ENCODE measurements at places on chromosomes 5 and 9.

- no peak for DNase-seq
Observed at GRCh38 chr5:4097199-4097598, 501.6 kb downstream of the IRX1 start.

GRCh38 chr9:14136646-14137370 lies 177.1 kb downstream of the NFIB start:
- no peak for DNase-seq

DNA sequence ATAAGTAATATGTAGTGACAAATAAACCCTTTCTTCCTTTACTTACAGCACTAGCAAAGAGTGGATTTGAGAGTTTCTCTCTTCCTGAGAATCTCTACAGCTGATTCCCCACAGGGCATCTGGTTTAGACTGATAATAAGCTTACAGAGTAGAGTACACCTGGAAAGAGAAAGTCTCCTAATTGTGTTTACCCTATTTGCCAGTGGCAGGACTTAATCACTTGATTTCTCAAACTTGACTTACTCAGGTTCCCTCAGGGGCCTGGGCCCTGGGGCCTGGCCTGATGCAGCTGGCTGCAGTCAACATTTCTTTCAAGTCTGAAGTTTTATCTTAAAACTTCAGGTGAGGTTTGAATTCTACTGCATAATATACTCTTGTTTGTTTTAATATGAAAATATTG lies 38.0 kb upstream of the UBTD2 start:
- no peak for DNase-seq

DNA sequence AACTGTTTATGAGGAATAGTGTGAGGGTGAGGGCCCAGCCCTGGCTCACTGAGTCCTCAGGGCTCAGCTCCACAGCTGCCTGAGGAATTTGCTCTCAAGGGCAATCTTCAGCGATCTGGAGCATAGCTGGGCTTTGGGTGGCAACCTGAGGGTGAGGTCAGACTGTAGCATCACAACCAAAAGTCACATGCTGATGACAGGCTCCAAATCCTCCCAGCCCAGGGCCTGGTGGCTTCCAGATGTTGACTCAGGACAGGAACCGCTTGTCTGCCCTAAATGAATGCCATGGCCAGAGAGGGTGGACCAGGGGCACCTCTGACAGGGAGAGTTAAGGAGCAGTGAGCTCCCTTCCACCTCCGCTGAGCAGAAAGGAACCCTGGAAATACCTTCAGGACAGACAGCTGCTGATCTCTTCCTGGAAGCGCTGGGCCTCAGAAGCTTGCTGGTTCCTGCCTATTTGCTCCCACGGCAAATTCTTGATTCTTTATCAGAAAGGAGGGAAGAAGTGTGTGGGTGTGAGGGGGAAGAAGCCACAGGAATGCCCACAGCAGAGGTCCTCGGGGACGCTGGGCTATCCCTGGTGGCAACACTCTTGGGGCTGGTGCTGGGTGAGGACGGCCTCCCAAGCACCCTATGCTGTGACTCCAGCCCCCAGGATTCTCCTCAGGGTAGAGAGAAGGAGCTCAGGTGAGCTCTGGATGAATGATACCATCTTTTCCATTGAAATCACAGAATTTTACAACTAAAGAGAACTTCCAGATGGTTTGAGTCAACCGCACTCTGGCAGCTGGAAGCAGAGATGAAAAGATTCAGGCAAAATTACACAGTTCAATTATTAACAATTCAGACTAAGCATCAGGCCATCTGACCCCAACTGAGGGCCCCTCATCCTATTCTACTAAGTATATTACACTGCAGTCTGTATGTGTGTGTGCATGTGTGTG lies 13.8 kb upstream of the CTSL start:
- DNase-seq: no peak

DNA sequence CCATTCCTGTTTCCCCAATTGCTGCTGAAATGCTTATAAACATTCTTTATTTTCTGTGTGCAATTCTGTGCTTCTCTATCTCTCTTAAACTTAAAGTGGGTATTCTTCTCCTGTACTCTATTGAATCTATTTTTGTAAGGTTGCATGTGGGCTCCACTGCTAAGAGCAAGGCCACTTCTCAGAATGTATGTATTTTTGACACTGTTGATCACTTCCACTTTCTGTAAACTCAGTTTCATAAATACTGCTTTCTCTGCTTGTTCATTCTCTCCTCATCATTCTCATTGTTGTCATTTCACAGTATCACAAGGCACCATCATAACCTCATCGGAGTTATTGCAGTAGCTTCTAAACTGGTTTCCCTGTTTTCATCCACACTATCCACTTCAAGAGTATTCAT lies 483.0 kb upstream of the CDH18 start:
- DNase-seq: no peak

- DNase-seq: no peak
Observed at GRCh38 chr5:167945542-167946384, 345.7 kb upstream of the WWC1 start.

DNA sequence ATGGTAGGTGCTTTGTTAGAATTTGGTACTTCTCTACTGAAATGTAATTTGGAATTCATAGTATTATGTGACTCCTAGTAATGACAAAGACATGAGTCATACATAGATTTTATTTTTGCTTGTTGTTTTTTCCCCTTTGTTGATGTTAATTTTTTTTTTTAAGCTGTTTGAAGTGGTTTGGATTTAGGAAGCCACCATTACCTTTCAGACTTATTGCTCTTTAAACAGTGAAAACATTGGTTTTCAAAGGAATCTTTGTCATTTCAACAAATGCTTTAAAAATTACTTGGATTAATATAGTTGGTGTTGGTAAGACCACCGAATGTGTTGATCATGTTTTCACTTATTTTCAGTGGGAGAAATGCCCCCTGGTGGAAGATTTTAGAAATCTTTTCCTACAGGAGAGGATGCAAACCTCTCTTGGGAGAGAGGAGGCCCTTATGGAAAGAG lies 170.1 kb upstream of the PITX1 start:
- no peak for DNase-seq

GRCh38 chr9:71924576-71924975 lies 13.1 kb downstream of the C9orf85 start:
- no peak for DNase-seq

GRCh38 chr5:107104040-107104995 lies 566.4 kb downstream of the EFNA5 start:
- no peak for DNase-seq

- DNase-seq: no peak
Observed at GRCh38 chr9:78288214-78288892, 8.6 kb upstream of the PSAT1 start.

- DNase-seq: no peak
Observed at GRCh38 chr5:77972469-77973252, 196.5 kb upstream of the TBCA start.

DNA sequence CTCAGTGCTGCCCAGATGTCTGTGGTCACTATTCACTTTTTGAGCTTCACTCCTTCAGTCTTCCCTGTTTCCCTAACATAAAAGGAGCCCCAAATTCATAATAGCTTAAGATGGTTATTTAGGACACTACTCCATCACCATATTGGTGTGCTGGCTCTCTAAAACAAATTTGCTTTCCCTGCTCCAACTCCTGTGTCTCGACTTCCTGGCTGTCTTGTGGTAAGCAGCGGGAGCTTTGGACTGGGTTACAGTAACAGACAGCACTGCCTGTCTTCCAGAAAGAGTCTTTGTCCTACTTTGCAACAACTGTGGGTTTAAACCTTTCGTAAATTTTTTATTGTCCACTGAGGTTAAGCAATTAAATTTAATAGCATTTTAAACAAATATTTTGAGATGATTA lies 389.4 kb downstream of the CDH9 start:
- no peak for DNase-seq

- DNase-seq: no peak
Observed at GRCh38 chr5:81288021-81288433, 13.4 kb upstream of the ZCCHC9 start.

- peak; percentile 53 for DNase-seq
Observed at GRCh38 chr9:91193658-91194391, 167.9 kb downstream of the AUH start.

GRCh38 chr5:101288633-101289032 lies 385.6 kb upstream of the ST8SIA4 start:
- DNase-seq: no peak

DNA sequence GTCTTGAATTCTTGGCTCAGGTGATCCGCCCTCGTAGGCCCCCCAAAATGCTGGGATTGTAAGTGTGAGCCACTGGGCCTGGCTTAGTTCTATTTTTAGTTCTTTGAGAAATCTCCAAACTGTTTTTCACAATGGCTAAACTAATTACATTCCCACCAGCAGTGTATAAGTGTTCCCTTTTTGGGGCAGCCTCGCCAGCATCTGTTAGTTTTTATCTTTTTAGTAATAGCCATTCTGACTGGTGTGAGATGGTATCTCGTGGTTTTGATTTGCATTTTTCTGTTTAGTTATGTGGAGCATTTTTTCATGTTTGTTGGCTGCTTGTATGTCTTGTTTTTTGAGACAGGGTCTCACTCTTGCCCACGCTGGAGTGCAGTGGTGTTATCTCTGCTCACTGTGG lies 28.2 kb downstream of the CNOT6 start:
- DNase-seq: no peak

DNA sequence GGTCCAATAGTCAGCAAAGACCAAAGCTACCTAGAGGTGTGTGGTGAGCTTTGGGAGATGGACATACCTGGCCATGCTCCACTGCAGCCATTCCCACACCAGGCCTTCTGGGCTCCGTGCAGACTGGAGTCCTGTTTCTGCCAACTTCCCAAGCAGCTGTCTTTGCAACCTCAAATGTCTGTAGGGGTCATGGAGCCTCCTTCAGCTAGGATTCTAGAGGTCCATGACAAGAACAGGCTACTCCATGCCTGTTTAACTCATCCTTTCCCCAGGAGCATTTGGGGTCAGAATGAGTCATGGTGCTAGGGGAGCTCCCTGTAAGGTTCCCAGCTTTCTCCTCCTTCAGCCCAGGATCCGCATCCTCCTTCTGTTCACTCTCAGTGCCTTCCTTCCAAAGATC lies 17.1 kb downstream of the VPS13A start:
- DNase-seq: no peak

DNA sequence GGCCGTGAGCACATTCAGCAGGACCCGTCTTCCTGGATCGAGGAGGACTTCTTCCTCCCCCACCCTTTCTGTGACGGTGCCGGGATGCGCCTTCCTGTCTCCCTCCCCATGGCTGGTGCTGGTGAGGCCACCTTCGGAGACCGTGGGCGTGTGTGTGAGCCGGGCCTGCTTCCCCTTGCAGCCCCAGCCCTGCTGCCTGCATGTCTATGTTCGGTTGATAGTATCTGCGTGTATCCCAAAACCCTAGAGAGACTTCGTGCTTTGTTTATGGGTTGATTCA lies 12.8 kb downstream of the CEP72 start:
- DNase-seq: no peak

GRCh38 chr9:33750839-33751339 lies 44.5 kb upstream of the PRSS3 start:
- DNase-seq: no peak

DNA sequence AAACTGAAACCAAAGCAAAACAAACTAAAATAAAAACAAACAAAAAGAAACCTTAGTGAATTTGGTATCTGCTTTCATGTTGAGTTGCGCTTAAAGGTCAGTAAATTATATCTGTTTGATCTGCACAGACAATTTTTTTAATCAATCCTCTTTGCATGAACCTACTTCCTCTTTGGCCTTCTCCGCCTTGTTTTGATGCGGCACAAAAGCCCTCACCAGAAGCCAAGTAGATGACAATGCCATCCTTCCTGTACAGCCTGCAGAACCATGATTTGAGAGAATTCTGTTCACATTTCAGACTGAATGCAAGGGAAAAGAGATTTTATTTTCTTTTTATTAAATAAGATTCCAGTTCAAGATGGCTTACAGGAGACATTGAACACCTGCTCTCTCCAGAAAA lies 473.6 kb upstream of the FTMT start:
- DNase-seq: no peak

- DNase-seq: no peak
Observed at GRCh38 chr9:477193-477592, 262.5 kb downstream of the DOCK8 start.

DNA sequence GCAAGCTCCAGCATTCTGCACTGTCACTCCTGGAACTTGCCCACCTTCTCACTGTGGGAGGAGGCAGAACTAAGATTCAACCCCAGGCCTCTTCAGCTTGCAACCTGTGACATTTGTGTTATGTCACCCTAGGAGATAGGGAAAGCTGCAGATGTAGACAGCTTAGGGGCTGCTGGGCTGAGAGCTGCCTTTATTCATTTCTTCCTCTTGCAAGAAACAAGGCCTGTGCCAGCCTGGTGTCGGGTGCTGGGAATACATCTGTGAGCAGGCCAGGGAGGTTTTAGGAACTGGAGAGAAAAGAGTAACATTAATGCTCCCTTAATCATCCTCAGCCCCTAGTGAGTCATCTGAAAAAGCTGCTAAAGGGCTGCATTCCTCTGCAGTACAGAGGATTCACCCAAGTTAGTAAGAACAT lies 101.8 kb downstream of the FGF18 start:
- DNase-seq: no peak

DNA sequence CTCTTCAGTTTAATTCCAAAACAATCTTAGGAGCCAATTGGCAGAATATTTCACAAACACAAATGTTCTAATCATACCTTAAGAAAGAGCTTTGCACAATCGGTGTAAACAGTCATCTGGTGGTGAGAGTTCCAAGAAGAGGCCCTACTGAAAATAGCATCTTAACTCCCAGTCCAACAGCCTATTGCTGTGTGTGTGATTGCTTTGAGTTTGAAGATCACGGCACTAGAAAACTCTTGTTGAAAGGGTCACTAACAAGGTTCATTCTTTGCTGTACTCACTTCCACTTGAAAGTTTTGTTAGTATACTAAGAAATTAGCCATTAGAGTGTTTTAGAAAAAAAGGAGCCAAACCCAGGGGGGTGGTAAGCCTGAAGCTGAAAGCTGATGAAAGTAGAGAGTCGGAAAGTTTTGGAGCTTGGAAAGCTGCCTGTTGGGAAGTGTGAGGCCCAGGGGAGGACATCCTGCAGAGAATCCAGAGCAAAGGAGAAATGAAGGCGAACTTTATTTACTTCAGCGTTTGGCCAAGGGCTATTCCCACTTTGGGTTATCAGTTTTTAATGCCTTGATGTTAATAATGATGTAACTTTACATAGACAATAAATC lies 180.3 kb upstream of the GHR start:
- no peak for DNase-seq

DNA sequence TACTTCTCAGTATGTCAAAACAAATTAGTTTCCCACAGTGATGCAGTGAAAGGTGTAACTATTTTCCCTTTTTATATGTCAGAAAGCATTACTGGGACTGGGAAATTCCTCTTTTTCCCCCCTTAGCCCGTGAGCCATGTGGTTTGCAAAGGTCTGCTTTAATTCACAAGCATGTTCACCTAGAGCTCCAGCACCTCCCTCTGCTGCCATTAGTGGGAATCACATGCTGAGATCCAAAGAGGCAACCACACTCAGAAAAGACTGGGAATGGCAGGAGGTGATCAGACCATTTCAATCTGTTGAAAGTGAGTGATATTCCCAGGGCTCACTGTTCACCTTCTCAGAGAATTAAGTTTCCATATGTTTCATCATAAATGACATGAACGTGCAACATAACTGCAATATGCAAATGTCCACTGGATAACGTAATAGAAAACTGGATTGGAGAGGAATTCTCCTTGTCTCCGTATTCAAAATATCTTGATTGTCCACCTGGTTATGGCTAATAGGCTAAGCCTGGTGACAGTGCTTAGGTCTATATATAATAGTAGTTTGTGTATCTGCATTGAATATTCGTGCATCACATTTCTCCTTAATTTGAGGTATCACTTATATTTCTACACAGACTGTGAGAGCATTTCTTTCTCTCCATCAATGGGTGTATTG lies 703.5 kb upstream of the WWC1 start:
- DNase-seq: no peak

GRCh38 chr5:43312699-43313034 lies 545 bp downstream of the HMGCS1 start:
- no peak for DNase-seq
